ENCODE measurements at places on chromosomes 5 and 9.

GRCh38 chr5:69504036-69504435 lies 11.4 kb downstream of the OCLN start:
- no peak for DNase-seq

- no peak for DNase-seq
Observed at GRCh38 chr5:120124961-120125360, 339.1 kb upstream of the PRR16 start.

- DNase-seq, result no peak
Observed at GRCh38 chr5:34842554-34842953, 3.6 kb downstream of the TTC23L start.

- DNase-seq, result no peak
Observed at GRCh38 chr5:149745-150485, 41.4 kb upstream of the LRRC14B start.

DNA sequence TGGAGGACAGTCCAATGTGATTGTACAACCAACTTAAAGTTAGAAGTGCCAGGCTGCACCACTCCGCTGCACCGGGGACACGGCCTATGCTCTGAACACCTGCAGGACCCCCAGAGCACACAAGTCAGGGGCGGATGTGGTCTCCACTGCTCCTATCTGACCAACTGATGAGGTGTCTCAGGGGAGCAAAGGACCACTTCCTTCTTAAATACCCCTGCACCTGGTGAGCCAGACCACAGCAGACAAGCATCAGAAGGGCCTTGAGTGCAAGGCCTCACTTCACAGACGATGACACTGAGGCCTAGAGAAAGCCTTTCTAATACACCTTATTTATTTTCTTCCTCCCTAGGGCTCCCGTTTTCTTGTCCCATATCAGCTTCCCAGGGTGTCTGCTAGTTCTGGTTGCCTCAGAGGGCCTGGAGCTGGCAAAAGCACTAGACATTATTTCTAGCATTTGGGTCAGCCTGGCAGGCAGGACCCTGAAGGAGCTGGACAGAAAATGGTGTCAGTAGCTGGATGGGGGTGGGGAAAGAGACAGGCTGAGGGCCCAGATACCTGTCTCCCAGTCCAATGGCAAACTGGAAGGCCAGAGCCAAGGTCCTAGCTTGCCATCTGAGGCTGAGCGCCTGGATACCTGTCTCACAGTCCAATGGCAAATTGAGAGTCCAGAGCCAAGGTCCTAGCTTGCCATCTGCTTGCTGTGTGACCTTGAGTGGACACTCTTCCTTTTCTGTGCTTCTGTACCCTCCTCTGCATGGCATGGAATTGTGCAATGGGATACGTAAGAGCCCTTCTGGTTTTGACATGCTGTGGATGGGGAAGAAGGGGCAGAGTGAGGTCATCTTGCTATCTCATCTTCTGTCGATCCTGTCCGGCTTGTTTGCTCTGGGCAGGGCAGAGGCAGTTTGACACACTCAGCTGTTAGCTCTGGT lies 9.0 kb downstream of the CCDC69 start:
- no peak for DNase-seq

- DNase-seq, result no peak
Observed at GRCh38 chr9:79041266-79041665, 530.5 kb upstream of the TLE4 start.

DNA sequence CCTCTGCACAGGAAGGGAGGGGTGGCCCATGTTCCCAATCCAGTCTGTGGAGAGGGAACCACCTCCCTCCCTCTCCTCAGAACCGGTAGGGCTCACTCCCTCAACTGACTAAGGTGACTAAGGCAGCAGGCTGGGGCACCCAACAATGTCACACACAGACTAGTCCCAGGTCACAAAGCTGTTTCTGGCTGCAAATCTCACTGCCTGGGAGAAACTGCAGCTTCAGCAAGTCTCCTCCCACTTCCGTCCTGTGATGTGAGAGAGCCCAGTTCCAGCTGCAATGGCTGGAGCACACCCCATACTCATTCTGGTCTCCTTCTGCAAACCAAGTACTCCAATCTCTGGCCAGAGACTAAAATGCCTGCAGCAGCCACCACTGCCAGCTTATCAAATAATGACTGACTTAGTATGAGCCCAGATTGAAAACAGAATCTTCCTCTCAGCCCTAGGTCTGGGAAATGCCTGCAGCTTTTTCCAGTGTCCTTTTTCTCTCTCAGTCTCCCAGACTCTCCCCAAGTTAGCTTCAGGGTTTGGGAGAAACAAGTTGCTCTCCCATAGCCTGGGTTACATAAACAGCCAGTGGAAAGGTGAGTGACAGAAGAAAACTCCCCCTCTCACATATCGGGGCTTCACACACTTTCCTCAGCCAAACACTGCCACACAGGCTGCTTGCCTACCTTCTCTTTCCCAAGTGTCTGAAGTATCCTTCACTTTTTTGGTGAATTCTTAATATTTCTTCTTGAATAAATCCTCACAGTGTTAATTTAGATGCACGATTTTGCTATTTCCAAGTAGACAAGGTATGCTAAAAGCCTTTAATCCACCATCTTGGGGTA lies 247.4 kb upstream of the RASA1 start:
- no peak for DNase-seq

GRCh38 chr5:14547666-14548065 lies 33.9 kb upstream of the OTULINL start:
- DNase-seq, result no peak

GRCh38 chr9:108087781-108088180 lies 598.2 kb upstream of the KLF4 start:
- no peak for DNase-seq

DNA sequence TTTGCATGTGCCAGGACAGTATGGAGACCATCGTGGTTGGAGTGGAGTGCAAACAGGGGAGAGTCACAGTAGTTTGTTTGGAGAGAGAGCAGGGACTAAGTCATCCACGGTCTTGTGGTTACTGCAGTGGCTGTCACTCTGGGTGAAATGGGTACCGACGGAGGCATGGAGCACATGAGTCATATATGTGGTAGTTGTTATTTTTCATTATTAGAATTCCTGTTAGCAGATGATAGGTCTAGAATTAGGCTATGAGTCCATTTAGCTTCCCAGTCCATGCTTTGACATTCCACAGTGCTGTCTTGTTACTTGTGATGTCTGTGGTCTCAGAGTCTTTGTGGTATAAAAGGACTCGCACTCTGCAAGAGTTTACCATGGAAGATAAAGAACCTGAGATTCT lies 303.9 kb downstream of the DMRT2 start:
- DNase-seq, result no peak

GRCh38 chr5:79284846-79285245 lies 48.9 kb downstream of the JMY start:
- no peak for DNase-seq

GRCh38 chr5:68467208-68467607 lies 251.7 kb downstream of the PIK3R1 start:
- DNase-seq, result no peak

DNA sequence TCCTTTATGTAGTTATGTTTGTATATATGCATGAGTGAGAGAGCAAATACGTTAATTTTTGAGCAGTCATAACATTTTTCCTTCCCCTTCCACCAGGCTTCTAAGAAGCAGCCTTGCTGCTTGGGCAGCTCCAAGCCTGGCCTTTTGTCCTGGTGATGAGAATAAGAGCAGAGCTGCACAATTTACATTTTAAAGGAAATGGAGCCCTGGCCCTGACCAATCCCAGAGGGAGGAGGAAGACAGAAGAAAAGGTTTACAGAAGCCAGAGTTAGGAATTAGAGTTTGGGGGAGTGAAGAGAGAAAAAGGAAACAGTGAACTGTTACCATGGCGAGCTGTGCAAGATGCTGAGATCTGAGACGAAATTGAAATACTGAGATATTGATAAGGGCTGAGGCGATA lies 25.3 kb upstream of the EFNA5 start:
- DNase-seq, result no peak

- no peak for DNase-seq
Observed at GRCh38 chr5:168093200-168093910, 198.1 kb upstream of the WWC1 start.

DNA sequence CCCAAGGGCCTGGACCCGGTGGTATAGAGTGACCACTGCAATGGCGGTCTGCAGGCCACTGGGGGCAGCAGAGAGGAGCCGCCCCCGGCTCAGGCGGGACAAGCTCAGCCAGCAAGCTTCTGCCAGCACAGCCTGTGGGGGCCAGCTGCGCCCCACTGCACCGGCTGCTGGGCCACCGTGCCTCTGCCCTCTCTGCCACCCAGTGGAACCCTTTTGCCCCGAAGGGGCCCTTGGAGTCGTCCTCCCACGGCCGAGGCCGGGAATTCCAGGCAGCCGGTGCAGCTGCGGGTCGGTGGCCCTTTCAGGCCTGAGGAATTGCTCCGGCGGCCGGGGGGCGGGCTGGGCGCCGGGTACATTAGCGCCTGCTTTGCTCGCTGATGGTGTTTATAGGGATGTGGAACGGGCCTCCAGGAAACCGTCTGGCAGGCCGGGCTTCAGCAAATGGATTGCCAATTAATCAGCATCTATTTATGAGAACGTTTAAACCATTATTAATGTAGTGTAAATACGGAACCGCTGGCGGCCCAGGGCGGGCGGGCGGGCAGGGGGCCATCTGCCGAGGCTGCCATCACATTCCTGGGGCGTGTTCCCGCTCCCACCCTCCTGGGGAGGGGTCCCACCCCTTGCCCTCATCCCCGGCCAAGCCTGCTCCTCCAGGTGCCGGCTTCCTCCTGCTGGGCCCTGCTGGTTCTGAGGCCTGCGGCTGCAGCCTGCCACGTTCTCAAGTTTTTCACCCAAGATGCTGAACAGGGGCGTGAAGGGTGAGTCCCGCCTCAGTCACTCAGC lies 127.4 kb downstream of the BARX1 start:
- DNase-seq, result peak; percentile 22

DNA sequence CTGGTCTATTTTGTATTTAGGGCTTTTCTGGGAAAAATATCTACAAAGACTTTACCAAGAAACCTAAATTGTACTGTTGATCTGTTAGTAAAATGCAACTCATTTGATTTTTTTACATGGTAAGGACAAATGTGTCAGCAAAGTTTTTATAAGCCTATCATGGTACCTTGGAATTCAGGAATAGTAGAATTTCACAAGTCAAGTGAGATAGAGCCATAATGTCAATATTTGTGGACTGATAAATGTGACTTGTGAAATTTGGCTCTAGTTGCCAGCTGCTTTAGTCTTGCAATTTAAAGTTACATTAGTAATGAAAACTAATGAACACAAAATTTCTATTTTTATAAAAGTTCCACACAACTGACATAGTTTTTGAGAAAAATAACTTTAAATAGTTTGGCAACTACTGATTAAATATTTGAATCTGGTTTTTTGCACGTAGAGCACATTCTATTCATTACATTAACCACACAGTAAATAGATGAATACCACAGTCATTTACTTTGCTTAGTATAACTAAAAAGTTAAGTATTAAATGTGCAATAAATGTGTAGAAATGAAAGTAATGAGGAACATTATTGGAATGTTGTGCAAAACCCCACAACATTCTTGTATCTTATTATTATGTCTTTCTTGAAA lies 41.2 kb upstream of the RIOK2 start:
- no peak for DNase-seq

DNA sequence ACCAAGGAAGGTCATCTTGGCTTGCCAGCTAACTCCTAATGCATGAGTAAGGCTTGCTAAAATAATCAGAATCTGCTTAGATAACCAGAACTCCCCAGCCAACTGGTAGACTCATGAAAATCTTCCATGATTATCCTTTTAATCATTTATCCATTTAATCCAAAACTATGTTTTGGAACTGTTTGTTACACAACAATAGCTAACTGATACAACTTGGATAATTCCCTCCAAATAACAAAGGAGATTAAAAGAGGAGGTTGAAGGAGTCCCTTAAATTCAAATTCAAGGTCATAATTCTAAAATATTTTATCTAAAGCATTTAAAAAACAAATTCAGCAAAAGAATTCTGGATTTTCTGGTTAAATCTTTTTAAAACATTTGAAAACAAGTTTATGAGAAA lies 222.1 kb downstream of the DEPDC1B start:
- no peak for DNase-seq

GRCh38 chr9:124513376-124513994 lies 6.3 kb upstream of the NR5A1 start:
- no peak for DNase-seq

GRCh38 chr9:116042321-116042720 lies 111.3 kb upstream of the PAPPA start:
- DNase-seq, result no peak

GRCh38 chr9:14746626-14747025 lies 24.1 kb upstream of the CER1 start:
- no peak for DNase-seq

GRCh38 chr5:28226407-28226806 lies 1188.0 kb upstream of the CDH9 start:
- DNase-seq, result no peak

- DNase-seq, result no peak
Observed at GRCh38 chr9:131270171-131271015, 5.9 kb downstream of the FAM78A start.

GRCh38 chr5:113435575-113435974 lies 786 bp upstream of the TSSK1B start:
- no peak for DNase-seq

- DNase-seq, result no peak
Observed at GRCh38 chr5:148186248-148187003, 16.4 kb upstream of the SPINK6 start.

GRCh38 chr9:13597427-13597826 lies 317.9 kb upstream of the MPDZ start:
- DNase-seq, result no peak

DNA sequence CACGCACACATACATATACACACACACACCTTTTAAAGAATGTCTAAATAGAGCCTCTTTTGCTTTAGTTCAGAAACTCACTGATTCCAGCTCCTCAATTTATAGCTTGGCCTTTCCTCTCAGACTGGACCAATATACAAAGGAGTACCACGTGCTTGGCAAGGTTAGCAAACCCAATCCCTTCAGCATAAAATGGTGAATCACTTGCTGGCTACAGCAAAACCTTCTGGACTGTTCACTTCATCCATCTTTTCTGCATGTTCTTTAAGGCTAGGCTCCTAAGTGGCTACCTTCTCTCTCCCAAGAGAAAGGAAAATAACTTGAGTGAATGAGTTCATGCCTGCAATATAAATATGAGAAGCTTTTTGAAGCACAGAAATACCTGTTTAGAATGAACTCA lies 109.7 kb downstream of the LPAR1 start:
- DNase-seq, result no peak

DNA sequence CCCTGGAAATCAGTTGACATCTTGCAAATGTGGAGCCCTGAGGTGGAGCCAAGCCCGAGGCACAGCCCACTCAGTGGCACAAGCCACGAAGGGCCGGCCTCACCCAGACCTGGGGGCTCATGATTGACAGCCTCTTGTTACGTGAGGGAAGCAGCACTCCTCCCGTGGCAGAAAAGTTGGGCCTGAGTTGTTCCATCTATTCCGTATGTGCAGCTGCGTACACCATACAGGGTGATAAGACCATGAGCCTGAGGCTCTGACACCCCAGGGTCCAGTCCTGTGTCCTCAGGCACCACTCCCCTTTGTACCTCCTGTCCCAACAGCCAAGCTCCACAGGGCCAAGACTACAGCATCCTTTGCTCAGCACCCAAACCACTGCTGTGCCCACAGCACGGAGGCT lies 1.9 kb upstream of the ORM2 start:
- DNase-seq, result no peak
